ENCODE measurements at places on chromosomes 5 and 9. TPM values are rescaled to one million over a fixed set of nuclear protein-coding genes. Genes with fewer than 3 reads are reported as not detected.
A peak's percentile ranks its signal among the peaks of the same experiment; 100 is the strongest.

FUT7 gene
- total RNA-seq, result 0.38 TPM

LRRC19 gene
- not detected for total RNA-seq

BAAT gene
- not detected for total RNA-seq

ECM2 gene
- total RNA-seq, result 5.1 TPM

- H3K27ac ChIP-seq, result no peak overlapping the region
- H3K4me3 ChIP-seq, result no peak overlapping the region
- no peaks in the 10 kb centered on the region for H3K36me3 ChIP-seq
- DNase-seq, result no peak
- no peaks in the 10 kb centered on the region for H3K27me3 ChIP-seq
- H3K4me1 ChIP-seq, result peaks cover 21% of the 10 kb centered on the region
Measured at GRCh38 chr5:160169326-160169725, 50.1 kb upstream of the PWWP2A start.

DNA sequence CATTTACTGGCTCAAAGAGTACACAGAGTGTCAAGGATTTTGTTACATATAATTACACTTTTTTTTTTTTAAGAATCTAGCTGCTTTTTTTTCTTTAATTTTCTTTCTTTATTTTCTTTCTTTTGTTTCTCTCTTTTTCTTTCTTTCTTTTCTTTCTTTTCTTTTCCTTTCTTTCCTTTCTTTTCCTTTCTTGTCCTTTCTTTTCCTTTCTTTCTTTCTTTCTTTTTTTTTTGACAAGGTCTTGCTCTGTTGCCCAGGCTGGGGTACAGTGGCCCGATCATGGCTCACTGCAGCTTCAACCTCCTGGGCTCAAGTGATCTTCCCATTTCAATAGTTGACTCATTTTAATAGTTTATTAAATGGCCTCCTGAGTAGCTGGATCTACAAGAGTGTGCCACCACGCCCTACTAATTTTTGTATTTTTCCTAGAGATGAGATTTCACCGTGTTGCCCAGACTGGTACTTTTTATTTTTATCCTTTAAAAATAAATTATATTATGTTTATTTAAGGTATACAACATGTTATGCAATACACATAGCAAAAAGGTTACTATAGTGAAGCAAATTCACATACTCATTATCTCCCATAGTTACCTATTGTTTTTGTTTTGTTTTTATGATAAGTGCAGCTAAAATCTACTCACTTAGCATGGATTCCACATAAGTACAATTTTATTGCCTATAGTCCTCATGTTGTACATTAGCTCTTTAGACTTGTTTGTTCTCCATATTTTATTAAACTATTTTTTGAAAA lies 381.5 kb upstream of the KLF4 start:
- no peaks in the 10 kb centered on the region for H3K36me3 ChIP-seq
- no peak overlapping the region for H3K27ac ChIP-seq
- no peaks in the 10 kb centered on the region for H3K27me3 ChIP-seq
- DNase-seq, result no peak
- peaks cover 6% of the 10 kb centered on the region for H3K4me1 ChIP-seq

GRCh38 chr5:10632110-10632761 lies 68.4 kb downstream of the ANKRD33B start:
- peaks cover 4% of the 10 kb centered on the region for H3K4me1 ChIP-seq
- H3K27me3 ChIP-seq, result no peaks in the 10 kb centered on the region
- no peaks in the 10 kb centered on the region for H3K36me3 ChIP-seq
- H3K27ac ChIP-seq, result no peak overlapping the region

DNA sequence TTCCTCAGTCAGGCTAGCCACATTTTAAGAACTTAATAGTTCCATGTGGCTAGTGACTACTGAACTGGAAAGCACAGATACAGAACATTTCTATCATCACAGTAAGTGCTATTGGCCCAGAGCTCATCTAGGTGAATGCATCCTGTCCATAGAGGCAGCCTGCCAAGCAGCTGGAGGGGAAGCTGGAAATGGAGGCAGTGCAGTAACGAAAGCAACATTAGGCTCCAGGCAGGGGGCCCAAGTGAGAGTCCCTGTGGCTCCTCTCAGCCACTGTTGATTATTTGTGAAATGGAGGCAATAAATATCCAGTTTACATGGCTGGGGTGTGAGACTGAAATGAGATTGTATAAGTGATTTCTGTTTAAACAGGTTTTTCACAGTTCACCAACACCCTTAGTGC lies 227.2 kb upstream of the KLF9 start:
- no peak for DNase-seq
- H3K4me3 ChIP-seq, result no peak overlapping the region
- H3K36me3 ChIP-seq, result no peaks in the 10 kb centered on the region
- H3K4me1 ChIP-seq, result no peaks in the 10 kb centered on the region
- H3K27me3 ChIP-seq, result no peaks in the 10 kb centered on the region

DNA sequence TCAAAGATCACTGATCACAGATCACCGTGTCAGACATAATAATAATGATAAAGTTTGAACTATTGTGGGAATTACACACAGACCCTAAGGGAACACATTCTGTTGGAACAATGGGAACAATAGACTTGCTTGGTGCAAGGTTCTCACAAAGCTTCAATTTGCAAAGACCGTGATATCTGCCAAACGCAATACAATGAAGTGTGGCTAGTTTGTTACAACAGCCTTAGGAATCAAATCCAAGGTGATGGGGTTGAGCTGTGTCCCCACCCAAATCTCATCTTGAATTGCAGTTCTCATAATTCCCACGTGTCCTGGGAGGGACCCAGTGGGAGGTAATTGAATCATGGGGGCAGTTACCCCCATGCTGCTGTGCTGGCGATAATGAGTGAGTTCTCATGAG lies 20.8 kb downstream of the KYAT1 start:
- DNase-seq, result no peak
- peak overlapping the region; percentile 80 for H3K27ac ChIP-seq
- H3K4me1 ChIP-seq, result peaks cover 6% of the 10 kb centered on the region
- no peaks in the 10 kb centered on the region for H3K27me3 ChIP-seq
- H3K36me3 ChIP-seq, result no peaks in the 10 kb centered on the region

DNA sequence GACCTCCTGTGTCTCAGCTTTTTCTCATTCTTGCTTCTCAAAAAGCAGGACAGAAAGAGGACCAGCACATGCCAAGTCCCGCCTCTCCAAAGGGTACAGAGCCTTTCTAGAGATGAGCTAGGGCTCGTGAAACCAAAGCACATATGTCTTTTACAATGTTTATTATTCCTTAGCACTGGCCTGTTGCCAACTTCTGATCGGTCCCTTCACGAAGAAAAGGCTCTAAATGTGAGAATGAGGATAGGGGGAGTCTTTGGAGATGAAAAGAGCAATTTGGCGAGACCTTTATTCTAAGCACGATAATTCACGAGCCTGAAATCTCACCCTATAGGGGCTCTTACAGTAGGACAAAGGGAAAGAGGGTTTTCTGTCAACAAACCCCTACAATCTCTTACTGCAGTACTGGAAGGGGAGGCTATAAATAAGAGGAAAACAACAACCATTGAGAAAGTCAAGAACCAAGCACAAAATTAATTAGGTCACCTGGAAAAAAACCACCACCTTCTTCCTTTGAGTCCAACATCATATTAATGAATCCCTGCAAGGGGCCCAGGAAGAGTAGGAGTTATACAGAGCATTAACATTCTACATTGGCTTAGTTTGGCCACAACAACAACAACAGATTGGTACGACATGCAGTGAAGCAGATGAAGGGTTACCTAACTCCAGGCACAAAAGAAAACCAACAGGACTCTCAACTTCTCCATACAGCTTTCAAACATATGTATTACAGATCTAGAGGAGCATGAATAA lies 309.5 kb downstream of the PDE4D start:
- no peaks in the 10 kb centered on the region for H3K27me3 ChIP-seq
- peaks cover 11% of the 10 kb centered on the region for H3K4me1 ChIP-seq
- no peak for DNase-seq
- H3K27ac ChIP-seq, result no peak overlapping the region
- H3K4me3 ChIP-seq, result no peak overlapping the region

GRCh38 chr9:35845824-35846771 lies 17.1 kb downstream of the TMEM8B start:
- peaks cover 33% of the 10 kb centered on the region for H3K4me1 ChIP-seq
- H3K36me3 ChIP-seq, result no peaks in the 10 kb centered on the region
- peak overlapping the region; percentile 75 for H3K27ac ChIP-seq
- DNase-seq, result no peak
- H3K4me3 ChIP-seq, result no peak overlapping the region

DNA sequence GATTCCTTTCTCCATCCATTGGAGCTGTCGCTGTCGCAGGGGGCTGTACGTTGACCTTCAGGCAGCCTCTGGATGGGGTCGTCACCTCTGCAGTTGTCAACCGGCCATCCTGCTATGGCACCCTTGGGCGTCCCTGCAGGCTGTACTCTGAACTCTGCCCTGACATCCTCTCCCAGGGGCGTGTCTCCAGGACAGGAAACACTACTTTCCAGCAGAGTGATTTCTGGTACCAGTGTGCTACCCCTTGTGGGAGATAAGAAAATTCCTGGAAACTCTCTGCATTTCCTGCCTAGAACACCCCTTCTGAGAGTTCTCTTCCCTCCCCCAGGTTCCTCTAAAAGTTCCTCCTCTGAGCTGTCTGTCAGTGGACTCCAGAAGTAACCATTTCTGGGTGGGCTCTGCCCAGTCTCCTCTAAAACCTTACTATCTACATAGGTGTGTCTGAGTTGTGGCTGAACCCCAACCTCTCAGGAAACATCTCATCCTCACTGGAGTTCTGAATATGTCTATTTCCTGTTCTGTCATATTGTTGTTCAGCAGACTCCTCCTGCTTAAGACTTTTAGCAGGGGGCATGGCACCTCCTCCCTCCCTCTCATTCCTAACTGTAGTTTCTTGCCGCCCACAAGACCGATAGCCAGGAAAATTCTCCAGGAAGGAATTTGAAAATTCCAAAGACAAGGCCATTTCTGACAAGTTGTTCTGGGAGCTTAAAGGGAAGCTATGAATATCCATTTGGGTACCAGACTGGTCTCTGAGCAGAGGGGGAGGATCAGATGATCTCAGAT lies 145.3 kb upstream of the RASEF start:
- DNase-seq, result no peak
- no peak overlapping the region for H3K4me3 ChIP-seq
- no peaks in the 10 kb centered on the region for H3K36me3 ChIP-seq
- no peaks in the 10 kb centered on the region for H3K27me3 ChIP-seq
- no peak overlapping the region for H3K27ac ChIP-seq

- no peaks in the 10 kb centered on the region for H3K36me3 ChIP-seq
- no peak for DNase-seq
- peaks cover 4% of the 10 kb centered on the region for H3K4me1 ChIP-seq
- no peak overlapping the region for H3K27ac ChIP-seq
- H3K27me3 ChIP-seq, result no peaks in the 10 kb centered on the region
Measured at GRCh38 chr5:153624451-153624765, 133.9 kb downstream of the GRIA1 start.

GRCh38 chr9:122383992-122384461 lies 13.2 kb downstream of the PTGS1 start:
- H3K4me3 ChIP-seq, result no peak overlapping the region
- no peak for DNase-seq
- H3K4me1 ChIP-seq, result no peaks in the 10 kb centered on the region
- no peaks in the 10 kb centered on the region for H3K27me3 ChIP-seq
